IMR-90 (cell line): ENCODE measurements at places on chromosomes 5 and 9. TPM values are rescaled to one million over a fixed set of nuclear protein-coding genes. Genes with fewer than 3 reads are reported as not detected.

The TSPAN17 gene
- 40.9 and 41.6 TPM in 2 replicates for polyA plus RNA-seq

The SLC30A5 gene
- 15.6 and 21.2 TPM in 2 replicates for polyA plus RNA-seq

DNA sequence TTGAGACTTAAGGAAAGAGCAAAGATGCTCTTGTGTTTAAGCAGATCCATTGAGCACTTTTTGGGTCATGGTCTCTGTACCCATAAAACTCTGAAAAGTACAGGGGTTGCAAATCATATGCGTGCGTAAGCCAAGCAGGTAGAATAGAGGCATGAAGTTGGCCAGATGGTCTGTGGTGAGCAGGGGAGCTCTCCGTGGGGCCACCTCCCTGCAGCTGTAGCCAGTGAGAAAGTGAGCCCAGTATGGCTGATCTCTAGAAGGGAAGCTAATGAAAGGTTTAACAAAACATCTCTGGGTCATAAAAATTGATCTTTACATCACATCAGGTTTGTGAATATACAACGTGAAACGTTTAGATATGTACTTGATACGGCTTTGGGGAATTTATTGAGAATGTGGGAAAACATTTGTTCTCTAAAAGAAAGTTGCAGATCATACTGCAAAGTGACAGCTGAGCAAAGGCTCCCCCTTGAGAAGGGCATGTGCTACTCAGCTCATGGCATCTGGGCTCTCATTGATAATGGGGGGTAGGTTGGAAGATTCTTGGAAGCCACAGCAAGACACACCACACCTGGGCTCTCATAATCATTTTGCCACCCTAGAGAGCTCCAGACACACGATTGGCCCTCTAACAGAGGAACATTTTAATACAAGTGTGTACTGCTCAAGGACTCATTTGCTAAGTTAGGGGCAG, 30.6 kb downstream of the SH3GL2 start:
- DNase-seq = no peak

DNA sequence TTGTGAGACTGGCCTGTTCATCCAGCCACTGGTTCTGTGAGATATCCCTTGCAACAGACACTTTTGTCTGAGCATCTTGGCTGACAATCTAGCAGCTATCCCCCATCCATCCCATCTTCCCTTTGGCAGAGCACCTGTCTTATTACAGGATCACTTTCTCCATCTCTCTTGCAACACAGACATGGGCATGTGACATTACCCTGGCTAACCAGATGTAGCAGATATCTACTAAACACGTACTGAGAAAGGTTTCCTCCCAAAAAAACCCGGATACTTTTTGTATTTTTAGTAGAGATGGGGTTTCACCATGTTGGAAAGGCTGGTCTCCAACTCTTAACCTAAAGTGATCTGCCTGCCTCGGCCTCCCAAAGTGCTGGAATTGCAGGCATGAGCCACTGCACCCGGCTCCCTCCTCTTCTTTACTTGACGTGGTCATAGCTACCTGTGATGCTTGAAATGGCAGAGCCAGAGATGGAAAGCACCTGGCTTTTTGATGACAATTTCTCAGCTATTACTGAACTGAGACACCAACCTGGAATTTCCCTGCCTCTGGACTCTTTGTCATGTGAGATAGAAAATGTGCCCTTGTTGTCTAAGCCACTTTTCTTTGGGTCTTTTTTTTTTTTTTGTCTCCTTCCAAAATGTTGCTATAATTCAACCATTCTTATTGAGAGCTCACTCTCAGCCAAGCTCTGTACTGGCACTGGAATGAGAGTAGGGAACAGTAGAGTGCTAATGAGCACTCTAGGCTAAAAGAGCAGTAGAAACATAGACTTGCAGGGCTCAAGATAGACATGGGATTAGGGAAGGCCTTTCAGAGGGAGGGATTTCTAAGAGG, 32.6 kb downstream of the FNBP1 start:
- DNase-seq = no peak

The ZNF883 gene
- polyA plus RNA-seq = 0.32 and 0.51 TPM in 2 replicates

GRCh38 chr5:55634866-55635265, 77.3 kb downstream of the SLC38A9 start:
- no peak for DNase-seq

GRCh38 chr9:115000217-115000639, 69.8 kb upstream of the TNFSF8 start:
- no peak for DNase-seq

- peak; percentile 57 for DNase-seq
Measured at GRCh38 chr9:36450110-36450732, 50.2 kb upstream of the RNF38 start.

The C9orf153 gene
- not detected in 2 replicates for polyA plus RNA-seq

The ADCY2 gene
- polyA plus RNA-seq = not detected in 2 replicates
